ENCODE measurements at places on chromosomes 1 and 21.
A peak's percentile ranks its signal among the peaks of the same experiment; 100 is the strongest.

GRCh38 chr1:3237570-3237969 is 168.6 kb downstream of the PRDM16 start:
- no peak for DNase-seq

DNA sequence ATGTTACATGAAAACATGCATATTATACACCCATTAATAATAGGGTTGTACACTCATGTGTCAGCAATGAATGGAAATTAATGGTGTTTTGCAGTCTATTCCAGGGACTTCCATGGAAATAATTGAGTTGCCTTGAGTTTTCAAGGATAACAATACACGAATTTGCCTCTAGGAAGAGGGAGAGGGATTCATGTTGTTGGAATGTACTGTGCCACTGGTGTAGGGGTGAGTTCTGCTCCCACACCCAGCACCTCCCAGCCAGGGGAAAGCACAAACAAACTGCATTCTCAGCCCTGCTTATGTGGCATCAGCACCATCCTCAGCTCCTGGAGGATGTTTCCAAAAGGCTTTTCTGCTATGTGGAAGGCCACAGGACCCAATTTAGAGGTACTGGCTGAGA is 57.8 kb downstream of the BCAR3 start:
- DNase-seq: no peak

- no peak for DNase-seq
Measured at GRCh38 chr1:88079036-88079435, 605.0 kb upstream of the PKN2 start.

DNA sequence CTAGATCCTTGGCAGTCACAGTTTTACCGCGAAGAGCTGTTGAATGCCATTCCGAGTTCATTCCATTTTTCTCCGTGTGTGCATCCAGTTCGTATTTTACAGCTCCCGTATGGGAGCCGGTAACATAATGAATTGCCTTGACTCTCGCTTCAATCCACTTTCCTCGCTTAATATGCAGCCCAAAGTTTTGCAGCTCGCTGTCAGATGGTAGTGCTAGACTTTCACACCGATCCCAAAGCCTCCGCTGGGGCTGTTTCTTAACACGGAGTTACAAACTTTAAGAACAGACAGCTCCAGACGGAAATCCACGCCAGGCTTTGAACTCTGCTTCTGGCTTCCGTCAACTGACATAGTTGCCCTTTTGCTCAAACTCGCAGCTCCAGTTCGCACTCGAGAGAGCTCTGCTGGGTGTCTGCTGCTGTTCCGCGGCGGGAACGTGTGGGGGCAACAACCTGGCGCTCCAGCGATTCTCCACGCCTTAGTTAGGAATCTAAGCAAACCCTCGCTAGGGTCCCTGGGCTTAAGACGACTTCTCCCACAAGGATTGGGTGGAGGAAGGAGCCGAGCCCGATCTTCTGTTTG is 3.5 kb upstream of the ARID1A start:
- DNase-seq: peak; percentile 62

- no peak for DNase-seq
Measured at GRCh38 chr1:82625537-82625936, 824.8 kb downstream of the ADGRL2 start.

All from stimulated activated CD4-positive, alpha-beta T cell treated with anti-CD3 and anti-CD28 coated beads, Interleukin-12 subunit alpha, Interleukin-12 subunit beta, amount 100 ng/mL, for 4 hours (primary cell).